ENCODE measurements at places on chromosomes 1 and 21. TPM values are rescaled to one million over a fixed set of nuclear protein-coding genes. Genes with fewer than 3 reads are reported as not detected.

DNA sequence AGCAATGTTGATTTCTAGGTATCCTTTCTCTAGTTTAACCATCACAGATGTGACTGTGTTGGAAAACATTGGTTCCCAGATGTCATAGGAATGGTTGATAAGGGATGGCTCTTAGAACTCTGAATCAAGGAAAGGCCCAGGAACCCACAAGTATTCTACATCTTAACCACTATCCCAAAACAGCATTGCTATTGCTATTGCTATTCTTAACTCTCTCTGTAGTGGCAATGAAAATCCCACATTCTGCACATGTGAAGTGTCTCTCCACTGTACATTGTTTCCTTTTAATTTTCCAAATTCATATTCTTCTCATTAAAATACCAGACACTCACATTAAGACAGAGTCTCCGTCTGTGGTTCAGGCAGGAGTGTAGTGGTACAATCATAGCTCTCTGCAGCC lies 420.4 kb upstream of the RUNX1 start:
- no peak for DNase-seq

DNA sequence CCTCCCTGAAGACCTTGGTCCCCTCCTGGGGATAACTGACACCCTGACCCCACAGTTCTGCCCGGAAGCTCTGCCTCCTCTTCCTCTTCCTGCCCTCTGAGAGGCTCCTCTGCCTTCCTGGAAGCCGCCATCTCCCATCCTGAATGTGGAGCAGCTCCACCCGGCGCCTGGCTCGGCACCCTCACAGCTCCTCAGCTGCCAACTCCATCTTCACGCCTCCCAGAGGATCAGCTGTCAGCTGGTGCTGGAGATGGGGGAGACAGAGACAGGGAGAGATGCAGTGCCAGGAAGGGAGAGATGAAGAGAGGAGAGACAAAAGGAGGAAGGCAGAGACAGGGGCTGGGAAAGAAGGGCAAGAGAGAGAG lies 210.4 kb upstream of the CSF3R start:
- DNase-seq = no peak

- DNase-seq = peak; percentile 97
These were observed at the start of gene GALNT2 for GRCh38 chr1:230066466-230067404. GALNT2 (plus strand) TSS chr1:230067238; CDS start chr1:230067281, 43 bp downstream.

Gene FTCD
- polyA plus RNA-seq = not detected

GRCh38 chr1:93448292-93448982 lies 519 bp downstream of the FNBP1L start:
- peak; percentile 57 for DNase-seq

Measured in GM23248 (cell line).